Mucosa of gallbladder (tissue), 1 donor: ENCODE measurements at places on chromosomes 3 and 15. TPM values are rescaled to one million over a fixed set of nuclear protein-coding genes. Genes with fewer than 3 reads are reported as not detected.

The ATP13A5 gene
- total RNA-seq = 0.86 TPM

The SLC28A2 gene
- total RNA-seq = 86.6 TPM

The PIK3CA gene
- total RNA-seq = 20.3 TPM

The PLA1A gene
- total RNA-seq = 1.6 TPM

The PROS1 gene
- 39.0 TPM for total RNA-seq

The DPPA2 gene
- not detected for total RNA-seq

The LSMEM2 gene
- 0.95 TPM for total RNA-seq

The FAM107A gene
- total RNA-seq = 6.4 TPM

The DLL4 gene
- 7.2 TPM for total RNA-seq

The SLC22A13 gene
- 0.95 TPM for total RNA-seq

The STRIT1 gene
- 0.72 TPM for total RNA-seq

The RBPMS2 gene
- total RNA-seq = 41.3 TPM

The CRTAP gene
- total RNA-seq = 211 TPM

The LRTM1 gene
- total RNA-seq = not detected

The GHSR gene
- not detected for total RNA-seq

The NDN gene
- 61.9 TPM for total RNA-seq

The CCRL2 gene
- 9.1 TPM for total RNA-seq

The SMCO1 gene
- total RNA-seq = not detected

The MEIS2 gene
- total RNA-seq = 41.4 TPM

The OIP5 gene
- total RNA-seq = 1.8 TPM

The LARP6 gene
- 23.5 TPM for total RNA-seq

The ATR gene
- total RNA-seq = 21.8 TPM

The SHF gene
- total RNA-seq = 10.4 TPM

The CGNL1 gene
- 7.9 TPM for total RNA-seq

The PSTPIP1 gene
- 16.3 TPM for total RNA-seq

The AGBL1 gene
- total RNA-seq = not detected

The PRTG gene
- 1.4 TPM for total RNA-seq

The BCL2A1 gene
- 1.9 TPM for total RNA-seq
